ENCODE measurements at places on chromosomes 5 and 9.

DNA sequence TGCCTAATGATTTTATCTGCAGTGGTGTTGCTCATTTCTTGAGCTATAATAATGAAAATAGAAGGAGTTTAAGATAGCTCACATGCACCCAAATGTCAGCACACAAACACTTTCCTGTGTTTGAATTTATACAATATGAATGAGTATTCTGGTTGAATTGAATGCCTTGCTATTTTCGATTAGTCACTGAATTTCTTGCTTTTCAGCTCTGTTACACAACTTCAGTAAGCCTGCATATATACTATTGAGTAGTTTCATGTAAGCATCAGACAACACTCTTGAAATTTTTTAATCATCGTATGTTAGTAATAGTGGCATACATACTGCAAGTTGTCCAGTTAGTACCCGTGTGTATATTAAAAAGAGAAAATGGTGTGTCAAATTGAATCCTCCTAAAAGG is 281.5 kb upstream of the GRIA1 start:
- DNase-seq = no peak

GRCh38 chr5:67543720-67544270 is 347.2 kb upstream of the CD180 start:
- DNase-seq = no peak

DNA sequence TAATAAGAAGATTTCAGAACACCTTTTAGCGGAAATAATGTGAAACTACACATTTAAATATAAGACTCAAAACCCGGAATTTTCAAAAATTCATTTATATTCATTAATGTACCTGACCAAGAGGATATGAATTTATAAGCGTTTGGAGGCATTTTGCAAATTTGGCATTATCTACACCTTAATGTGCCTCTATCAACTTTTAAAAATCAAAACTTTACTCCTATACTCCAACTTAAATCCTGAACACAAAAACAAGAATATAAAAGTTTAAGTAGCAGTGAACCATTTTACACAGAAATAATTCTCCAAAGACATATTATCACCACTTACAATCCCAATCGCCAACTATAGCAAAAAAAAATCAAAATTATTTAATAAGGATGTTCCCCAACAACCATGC is 3.9 kb downstream of the ZNF608 start:
- DNase-seq = no peak

DNA sequence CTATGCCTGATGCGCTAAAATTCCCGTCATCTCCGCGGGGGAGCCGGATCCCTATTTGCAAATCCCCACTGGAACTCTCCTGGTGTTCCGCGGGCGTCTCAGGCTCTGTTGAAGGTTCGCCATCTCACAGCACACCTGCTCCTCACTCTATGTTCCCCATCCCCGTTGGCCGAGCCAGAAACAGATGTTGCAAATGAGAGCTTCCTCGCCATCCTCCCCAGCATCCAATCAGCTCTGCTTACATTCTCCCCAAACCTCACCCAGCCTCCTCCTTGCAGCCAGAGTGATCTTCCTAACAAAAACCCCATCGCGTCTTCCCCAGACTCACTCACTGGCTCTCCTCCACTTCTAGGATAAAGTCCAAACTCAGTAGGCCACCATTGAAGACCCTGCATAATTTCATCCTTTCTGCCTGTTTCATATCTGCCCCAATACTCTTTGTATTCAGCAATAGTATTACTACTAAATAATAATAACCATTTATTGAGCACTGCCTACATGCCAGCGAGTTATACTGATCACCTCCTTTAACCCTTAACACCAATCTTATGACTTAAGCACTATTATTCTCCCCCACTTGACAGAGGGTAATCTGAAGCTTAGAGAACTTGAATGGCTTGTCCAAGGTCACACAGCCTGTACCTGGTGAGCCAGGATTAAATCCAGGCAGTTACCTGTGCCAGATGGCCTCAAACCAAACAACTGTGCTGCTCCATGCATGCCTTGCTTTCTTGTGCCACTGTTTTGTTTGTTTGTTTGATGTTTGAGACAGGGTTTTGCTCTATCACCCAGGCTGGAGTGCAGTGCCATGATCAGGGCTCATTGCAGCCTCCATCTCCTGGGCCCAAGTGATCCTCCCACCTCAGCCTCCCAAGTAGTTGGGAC is 14.0 kb downstream of the AQP7 start:
- DNase-seq = no peak

- DNase-seq = no peak
Measured at GRCh38 chr9:121459513-121459912, 40.1 kb downstream of the GGTA1 start.

- DNase-seq = no peak
Measured at GRCh38 chr5:15740383-15740782, 240.4 kb downstream of the FBXL7 start.

DNA sequence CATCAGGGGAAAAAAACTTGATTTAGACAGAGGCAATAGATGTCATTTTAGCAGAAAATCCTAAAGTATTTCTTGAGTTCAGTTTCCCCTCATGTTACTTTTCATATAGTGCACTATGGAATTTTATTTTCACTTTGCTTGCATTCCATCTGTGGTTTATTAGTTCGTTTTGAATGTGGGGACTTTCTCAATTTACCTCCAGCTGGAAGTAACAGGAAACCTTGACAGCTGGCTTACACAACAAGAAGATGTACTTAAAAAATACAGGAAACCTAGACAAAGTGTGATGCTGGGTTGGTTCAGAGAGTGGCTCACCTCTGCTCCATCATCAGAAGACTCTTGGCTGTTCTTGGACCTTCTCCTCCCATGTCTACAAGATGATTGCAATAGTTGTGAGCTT is 567.0 kb downstream of the CETN3 start:
- no peak for DNase-seq

GRCh38 chr5:158522776-158523175 is 576.9 kb downstream of the EBF1 start:
- no peak for DNase-seq

- DNase-seq = no peak
Measured at GRCh38 chr5:66015196-66015960, 89.0 kb downstream of the ERBIN start.

DNA sequence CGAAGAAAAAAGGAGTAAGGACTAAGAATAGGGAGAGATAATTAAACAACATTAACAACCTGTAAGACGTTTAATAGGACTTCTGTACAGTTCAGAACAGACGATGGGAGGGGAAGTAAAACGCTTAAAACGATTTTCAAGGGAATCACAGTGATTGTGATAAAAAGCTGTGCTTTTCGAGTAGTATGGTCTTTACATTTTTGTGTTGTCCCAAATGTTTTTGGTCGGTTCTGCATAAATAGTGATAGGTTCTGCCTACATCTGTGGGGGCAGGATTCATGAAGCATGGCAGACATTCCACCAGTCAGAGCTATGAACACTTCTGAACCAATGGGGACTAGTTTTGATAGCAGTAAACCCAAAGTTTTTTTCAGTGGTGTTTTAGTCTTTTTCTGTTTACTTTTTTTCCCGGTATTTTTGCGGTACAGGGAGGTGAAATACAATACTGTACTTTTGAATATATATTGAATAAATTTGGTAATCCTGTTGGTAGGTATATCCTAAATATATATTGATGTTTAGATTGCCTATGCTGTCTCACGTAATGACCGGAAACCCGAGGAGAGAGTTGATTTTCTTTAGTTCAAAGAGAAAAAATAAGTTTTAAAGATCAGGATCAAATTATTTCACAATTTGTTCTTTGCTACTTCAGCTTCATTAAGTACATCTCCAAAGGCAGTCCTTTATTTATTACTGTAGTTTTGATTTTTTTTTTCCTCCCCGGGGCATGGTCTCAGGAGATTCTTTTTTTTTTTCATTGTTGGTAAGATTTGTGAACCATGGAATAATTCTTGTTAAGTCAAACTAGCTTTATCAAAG is 1.3 kb downstream of the ERBIN start:
- no peak for DNase-seq

DNA sequence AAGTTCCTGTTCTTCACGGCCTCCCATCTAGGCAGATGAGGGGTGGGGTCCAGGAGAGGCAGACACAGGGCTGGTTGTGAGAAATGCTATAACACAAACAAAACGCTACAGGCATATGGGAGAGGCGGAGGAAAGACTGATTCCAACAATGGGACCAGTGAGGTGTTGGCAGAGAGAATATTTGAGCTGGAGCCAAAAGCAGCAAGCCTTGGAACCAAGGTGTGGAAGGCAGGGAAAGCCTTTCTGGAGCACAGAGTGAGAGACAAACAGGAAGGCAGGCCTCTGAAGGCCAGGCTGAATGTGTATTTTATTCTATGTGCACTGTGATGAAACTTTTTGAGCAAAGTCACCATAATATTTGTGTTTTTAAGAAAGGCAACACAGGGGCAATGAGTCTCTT is 2.9 kb downstream of the ATPSCKMT start:
- no peak for DNase-seq

GRCh38 chr5:132667309-132667708 is 6.5 kb upstream of the IL4 start:
- DNase-seq = no peak

DNA sequence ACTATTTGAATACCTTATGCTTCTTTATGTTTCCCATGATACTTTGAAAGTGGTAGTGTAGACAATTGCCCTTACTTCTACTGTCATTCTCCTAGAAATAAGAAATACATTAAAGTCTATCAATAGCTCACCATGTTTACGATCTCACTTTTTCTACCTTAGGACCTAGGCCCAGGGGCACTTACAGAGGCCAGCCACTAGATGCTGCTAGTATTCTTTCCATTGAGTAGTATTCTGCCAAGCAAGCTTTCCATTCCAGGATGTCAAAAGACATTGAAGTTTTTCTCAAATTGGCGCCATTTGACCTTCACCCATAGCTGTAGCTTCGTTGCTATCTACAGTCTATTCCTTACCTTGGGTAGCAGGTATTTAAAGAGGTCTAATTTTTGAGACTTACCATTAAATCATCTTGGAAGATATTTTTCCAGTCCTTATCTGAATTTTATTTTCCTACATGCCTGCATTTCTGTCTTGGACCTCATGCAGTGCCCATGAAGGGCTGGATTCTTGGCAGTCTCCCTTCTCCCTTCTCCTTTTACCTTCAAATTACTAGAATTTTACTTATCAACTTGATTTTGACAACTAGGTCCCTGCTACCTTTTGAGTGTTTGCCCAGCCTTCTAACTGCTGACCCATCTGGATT is 246.0 kb upstream of the NUDT12 start:
- DNase-seq = no peak

GRCh38 chr5:109563739-109564138 is 126.0 kb upstream of the MAN2A1 start:
- no peak for DNase-seq

All from activated CD8-positive, alpha-beta memory T cell treated with anti-CD3 and anti-CD28 coated beads, Interleukin-2, amount 50 U/mL, for 48 hours (primary cell).